HFFc6 (cell line): ENCODE measurements at places on chromosomes 11 and 22.
A peak's percentile ranks its signal among the peaks of the same experiment; 100 is the strongest.

DNA sequence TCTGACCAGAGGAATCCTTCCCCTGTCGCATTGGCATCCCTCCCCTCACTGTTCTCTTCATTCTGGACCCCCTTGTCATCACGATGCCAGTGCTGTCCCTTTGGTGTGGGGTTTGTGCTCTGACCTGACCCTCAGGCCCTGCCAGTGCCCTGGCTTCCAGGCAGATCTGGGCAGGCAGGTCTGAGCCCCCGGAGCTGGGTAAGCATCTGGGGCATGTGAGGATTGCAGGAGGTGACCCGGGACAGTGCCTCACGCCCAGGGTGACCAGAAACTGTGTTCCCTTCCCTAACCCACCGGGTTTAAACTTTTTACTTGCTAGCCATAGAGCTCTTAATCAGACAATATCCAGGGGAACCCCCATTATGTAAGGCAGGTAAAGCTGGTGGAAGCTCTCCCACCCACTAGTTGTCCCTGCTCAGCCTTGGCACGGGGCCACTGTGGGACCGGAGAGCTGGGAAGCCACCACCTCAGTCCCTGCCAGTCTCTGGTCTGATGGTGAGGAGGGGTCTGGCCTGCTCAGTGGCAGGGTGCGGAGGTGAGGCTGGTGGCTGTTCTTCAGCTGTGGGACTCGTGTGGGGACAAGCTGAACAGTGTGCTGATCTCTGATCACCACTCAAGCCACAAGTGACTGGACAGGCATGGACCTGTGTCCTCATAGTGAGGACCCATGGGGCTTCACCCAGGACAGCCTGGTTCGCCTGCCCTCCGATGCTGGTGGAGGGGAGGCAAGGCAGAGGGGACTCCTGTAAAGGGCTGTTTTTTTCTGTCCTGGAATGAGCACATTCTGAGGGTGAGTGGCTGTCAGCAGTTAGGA lies 38.0 kb downstream of the BCR start:
- DNase-seq = no peak

DNA sequence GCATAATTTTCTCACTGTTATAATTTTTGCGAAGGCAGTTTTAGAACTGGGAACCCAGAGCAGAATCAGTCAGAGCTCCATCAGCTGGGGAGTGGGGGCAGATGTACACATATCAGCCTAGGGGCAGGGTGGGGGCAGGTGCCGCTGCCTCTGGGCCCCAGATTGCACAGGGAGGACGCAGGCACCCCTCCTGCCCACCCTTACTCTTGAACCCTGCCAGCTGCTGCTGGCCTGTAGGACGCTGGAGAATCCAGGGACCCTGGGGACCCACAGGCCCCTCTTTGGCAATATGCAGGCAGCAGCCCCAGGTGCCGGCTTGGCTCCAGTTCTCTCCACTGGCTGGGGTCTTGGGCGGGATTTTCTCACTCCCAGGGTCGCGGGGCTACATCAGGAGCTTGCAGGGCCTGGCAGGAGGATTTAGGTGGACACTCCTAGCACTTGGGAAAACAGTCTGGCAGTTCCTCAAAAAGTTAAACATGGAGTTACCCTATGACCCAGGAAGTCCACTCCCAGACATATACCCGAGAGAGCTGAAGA lies 8.8 kb upstream of the CAPN5 start:
- DNase-seq = no peak

GRCh38 chr11:122814401-122814800 lies 23.9 kb upstream of the CRTAM start:
- no peak for DNase-seq

- peak; percentile 70 for DNase-seq
These were observed 8.1 kb downstream of the WNT7B start for GRCh38 chr22:45968751-45969413.

- DNase-seq = no peak
These were observed 29.2 kb downstream of the SREBF2 start for GRCh38 chr22:41862160-41862529.

DNA sequence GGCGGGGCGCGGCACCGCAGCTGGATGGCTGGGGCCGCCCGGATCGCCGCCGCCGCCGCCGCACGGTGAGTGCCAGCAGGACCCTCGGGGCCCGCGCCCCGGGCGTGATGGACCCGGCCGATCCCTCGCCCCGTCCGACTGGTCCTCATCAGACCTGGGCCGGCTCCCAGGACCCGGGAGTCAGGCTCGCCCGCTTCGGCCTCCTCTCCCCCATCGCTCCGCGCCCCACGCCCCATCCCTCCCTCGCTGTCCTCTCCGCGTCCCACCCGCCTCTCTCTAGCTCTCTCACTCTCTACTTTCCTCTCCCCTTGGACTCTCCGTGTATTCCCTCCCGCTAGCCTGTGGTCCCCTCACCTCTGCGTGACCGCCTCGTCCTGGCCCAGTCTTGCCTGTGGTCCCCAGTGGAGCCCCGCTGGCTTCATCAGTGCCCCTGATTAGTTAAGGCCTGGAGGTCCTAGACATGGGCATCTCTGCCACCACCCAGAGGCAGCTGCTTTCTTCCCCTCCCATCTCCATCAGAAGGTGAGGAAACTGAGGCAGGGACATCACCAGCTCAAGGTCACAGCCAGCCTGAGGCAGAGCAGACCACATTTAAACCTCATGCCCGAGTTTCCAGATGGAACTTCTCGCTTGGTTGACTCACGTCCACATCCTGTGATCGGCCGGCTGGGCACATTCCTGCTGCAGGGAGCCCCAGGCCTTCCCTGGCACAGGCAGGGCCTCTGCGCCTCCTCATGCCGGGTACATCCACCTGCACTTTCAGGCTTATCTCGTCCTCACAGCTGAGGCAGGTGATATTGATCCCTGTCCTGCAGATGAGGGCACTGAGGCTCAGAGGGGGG lies 429 bp downstream of the SLC39A13 start:
- peak; percentile 86 for DNase-seq

GRCh38 chr22:45206233-45206632 lies 34.5 kb downstream of the KIAA0930 start:
- DNase-seq = no peak

DNA sequence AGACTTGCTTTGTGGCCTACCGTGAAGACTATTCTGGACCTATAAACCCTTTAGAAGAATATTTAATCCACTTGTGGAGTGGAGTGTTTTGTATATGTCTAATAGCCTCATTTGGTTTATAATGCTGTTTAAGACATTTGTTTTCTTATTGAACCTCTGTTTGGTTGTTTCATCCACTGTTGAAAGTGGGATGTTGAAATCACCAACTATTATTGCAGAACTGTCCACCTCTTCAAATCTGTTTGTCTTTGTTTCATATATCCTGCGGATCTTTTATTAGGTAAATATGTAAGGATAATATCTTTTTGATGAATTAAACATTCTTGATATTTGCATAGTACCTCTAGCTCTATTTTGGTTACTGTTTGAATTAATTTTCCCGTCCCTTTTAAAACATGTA lies 49.1 kb downstream of the XKR3 start:
- no peak for DNase-seq

DNA sequence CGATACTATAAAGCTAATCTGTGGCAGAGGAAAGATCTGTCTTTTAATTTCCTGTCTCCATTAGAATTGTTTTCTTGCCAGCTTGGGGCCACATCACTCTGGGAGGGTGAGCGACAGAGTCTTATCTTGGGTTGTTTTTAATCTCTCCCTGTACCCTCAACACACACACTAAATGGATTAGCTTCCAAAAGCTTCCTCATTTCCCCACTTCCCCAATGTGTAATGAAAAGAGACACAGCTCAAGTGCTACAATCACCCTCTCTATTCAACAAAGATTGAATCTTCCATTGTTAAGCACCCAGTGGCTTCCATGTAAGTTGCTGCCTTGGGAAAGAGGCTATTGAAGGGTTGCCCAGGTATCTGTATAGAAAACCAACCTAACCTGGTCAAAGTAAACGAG lies 6.1 kb upstream of the ASCL3 start:
- no peak for DNase-seq

DNA sequence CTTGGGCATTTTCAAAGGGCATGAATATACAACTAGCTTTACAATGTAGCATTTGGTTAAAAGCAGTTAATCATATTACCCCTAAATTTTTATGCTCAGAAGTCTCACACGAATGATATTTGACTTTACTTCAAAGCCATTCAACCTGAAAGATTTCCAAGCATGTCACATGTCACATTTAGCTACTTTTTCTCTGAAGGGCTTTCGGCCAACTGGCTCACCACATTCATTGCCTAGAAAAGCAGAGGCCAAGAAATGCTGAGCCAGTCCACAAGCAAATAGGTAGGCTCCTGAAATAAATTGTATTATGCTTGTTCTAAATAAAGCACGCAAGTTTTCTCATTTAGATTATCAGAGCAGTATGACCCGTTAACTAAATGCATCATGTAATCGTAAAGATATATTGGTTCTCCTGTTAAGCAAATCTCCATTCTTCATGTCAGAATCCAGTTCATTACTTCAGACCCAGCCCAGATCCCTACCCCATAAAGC lies 30.6 kb downstream of the PAX6 start:
- DNase-seq = no peak

- DNase-seq = no peak
These were observed 3.4 kb downstream of the RCE1 start for GRCh38 chr11:66846671-66847091.

- no peak for DNase-seq
These were observed 378.2 kb downstream of the OPCML start for GRCh38 chr11:133154076-133154475.

GRCh38 chr11:86885311-86885710 lies 69.9 kb downstream of the FZD4 start:
- DNase-seq = no peak

GRCh38 chr22:31045900-31046538 lies 35.1 kb upstream of the SMTN start:
- DNase-seq = no peak

DNA sequence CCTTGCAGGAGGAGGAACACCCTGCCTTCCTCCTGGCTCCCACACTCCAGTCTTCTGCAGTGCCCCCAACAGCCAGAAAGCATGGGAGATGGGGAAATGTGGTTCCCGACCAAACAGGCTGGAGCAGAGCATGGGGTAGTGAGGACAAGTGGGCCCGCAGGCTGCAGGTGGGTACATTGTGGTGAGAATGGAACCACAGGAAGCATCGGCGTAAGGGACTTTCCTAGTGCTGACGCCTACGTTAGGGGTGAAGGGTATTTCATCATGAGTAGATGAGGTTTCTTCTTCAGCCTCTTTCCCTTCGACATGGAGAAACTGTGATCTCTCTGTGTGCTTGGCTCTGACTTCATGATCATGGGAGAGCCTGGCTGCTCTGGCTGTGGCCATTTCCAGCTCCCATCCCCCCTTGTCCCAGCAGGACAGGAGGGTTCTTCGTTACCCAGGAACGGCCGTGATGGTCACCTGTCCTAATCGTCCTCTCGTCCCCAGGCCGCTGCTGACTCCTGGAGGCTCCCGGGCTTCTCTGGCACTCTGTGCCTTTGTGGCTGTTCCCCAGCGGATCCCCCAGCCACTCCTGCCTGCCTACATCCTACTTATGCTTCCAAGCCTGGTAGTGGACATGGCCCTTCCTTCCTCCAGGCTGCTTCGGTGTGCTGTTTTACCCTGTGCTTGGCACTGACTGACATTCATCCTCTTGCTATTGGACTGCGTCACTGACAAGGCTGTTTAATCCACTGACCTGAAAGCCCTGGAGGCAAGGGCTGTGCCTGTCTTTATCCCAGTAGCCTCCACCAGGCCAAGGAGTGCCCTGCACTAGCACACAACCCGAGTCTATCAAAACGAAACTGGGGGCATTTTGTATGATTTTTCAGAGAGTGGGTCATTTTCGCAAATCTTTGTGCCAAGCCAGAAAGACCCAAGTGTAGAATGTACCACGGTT lies 65.2 kb upstream of the CECR2 start:
- DNase-seq = no peak

- no peak for DNase-seq
These were observed 847 bp downstream of the ME3 start for GRCh38 chr11:86671531-86672006.

GRCh38 chr22:49767355-49768062 lies 60.2 kb downstream of the BRD1 start:
- DNase-seq = peak; percentile 32

DNA sequence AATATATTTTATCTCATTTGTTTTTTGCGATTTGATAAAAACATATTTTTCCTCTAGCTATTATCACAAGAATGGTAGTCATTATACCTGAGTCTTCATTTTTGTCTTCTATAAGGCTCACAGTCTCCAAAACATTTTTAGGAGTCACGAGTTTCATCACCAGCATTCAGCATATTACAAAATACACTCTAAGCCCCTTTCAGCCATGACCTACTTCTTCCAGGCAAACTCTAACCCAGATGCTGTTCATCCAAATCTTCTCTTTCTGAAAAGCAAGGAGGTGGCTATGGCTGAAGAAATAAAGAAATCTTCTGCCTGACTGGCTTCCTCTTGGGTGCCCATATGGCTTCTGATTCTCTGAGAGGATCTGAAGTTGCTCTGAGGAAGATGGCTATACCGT lies 35.7 kb upstream of the USP47 start:
- no peak for DNase-seq

DNA sequence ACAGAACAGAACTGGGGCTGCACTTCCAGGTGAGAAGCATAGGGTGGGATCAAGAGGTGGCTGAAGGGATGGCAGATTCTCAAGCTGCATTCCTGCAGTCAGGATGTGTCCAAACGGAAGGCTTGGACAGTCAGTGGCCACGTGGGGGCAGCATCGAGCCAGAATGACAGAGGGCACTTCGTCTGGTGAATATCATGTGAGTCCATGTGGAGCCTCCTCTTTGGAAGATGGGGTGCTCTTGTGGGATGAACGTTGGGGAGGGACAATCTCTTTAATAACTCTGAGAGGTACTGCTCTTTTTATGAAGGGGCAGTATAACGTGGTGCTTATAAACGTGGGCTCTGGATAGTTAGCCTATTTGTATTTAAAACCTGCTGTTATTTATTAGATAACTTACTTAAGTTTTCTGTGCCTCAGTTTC lies 154.9 kb upstream of the NAV2 start:
- peak; percentile 76 for DNase-seq

- DNase-seq = no peak
These were observed 153.2 kb upstream of the NARS2 start for GRCh38 chr11:78727816-78728215.

- DNase-seq = no peak
These were observed 3.0 kb downstream of the SMTN start for GRCh38 chr22:31083923-31084810.

GRCh38 chr22:33691057-33691630 lies 229.1 kb downstream of the LARGE1 start:
- no peak for DNase-seq

DNA sequence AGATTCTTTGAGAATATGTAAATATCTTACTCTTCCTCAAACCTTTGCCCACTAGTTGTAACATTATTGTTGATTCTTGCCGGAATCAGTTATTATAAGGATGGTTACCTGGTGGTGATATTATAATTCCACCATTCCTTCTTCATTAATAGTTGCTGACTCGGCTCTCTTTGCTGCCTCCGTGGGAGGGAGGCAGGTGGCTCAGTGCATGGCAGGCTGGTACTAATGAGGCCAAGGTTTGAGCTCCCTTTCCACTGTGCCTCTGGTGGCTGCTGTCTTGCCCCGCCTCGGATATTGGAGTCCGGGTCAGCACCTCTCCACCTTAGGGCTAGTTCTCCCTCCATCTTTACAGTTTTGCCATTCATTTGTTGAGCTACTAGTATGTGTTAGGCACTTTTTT lies 12.7 kb downstream of the CD6 start:
- no peak for DNase-seq

- DNase-seq = no peak
These were observed 40.4 kb downstream of the GAB4 start for GRCh38 chr22:16967453-16968217.

- DNase-seq = no peak
These were observed 48.7 kb downstream of the FDX1 start for GRCh38 chr11:110478410-110478809.
